OCI-LY7 (cell line): ENCODE measurements at places on chromosomes 7 and 10. TPM values are rescaled to one million over a fixed set of nuclear protein-coding genes. Genes with fewer than 3 reads are reported as not detected.

Gene GPC2
- total RNA-seq, result 23.2 and 31.7 TPM in 2 replicates

Gene ZNF438
- 2.1 and 2.5 TPM in 2 replicates for total RNA-seq

Gene SLC26A5
- not detected in 2 replicates for total RNA-seq

Gene AKR1C8
- total RNA-seq, result not detected in 2 replicates

Gene TMEM229A
- total RNA-seq, result not detected in 2 replicates

Gene UCN3
- total RNA-seq, result not detected in 2 replicates

Gene ZPBP
- not detected in 2 replicates for total RNA-seq

Gene ACTL6B
- not detected in 2 replicates for total RNA-seq

Gene CYP26C1
- 0.09 and 0.15 TPM in 2 replicates for total RNA-seq

Gene PLCE1
- total RNA-seq, result not detected in 2 replicates

Gene NPTX2
- total RNA-seq, result not detected in 2 replicates

Gene FAM204A
- total RNA-seq, result 44.7 and 44.9 TPM in 2 replicates

Gene GSDME
- 33.0 and 47.0 TPM in 2 replicates for total RNA-seq

Gene TMEM236
- 0.06 TPM in 1 of 2 replicates, not detected in the other for total RNA-seq

Gene REEP3
- total RNA-seq, result 7.5 and 11.0 TPM in 2 replicates

Gene SCART1
- total RNA-seq, result 10.9 and 15.2 TPM in 2 replicates

Gene NUTM2B
- total RNA-seq, result 0.91 and 1.4 TPM in 2 replicates

Gene CPA4
- not detected in 2 replicates for total RNA-seq

Gene ABCB1
- not detected in 2 replicates for total RNA-seq

Gene ANKRD30A
- total RNA-seq, result not detected in 2 replicates

Gene H2BK1
- total RNA-seq, result not detected in 2 replicates

Gene PRTFDC1
- total RNA-seq, result not detected in 2 replicates

Gene ZNF804B
- total RNA-seq, result not detected in 2 replicates

Gene OR2A12
- not detected in 2 replicates for total RNA-seq

Gene GPR15LG
- not detected in 2 replicates for total RNA-seq

Gene ATP5F1C
- 283 and 304 TPM in 2 replicates for total RNA-seq

Gene TMEM270
- not detected in 2 replicates for total RNA-seq

Gene CHRM2
- not detected in 2 replicates for total RNA-seq

Gene FGFBP3
- total RNA-seq, result 2.7 and 3.1 TPM in 2 replicates

Gene ZNF727
- total RNA-seq, result not detected in 2 replicates

Gene GBX1
- not detected in 2 replicates for total RNA-seq

Gene KIAA1549
- total RNA-seq, result 2.1 and 3.0 TPM in 2 replicates

Gene ZNF853
- total RNA-seq, result 0.48 and 0.55 TPM in 2 replicates

Gene SLC35G1
- 6.0 and 6.9 TPM in 2 replicates for total RNA-seq

Gene DKK1
- not detected in 2 replicates for total RNA-seq

Gene FEZF1
- not detected in 2 replicates for total RNA-seq

Gene KLF14
- not detected in 2 replicates for total RNA-seq

Gene EGR2
- 0.19 and 0.30 TPM in 2 replicates for total RNA-seq

Gene CC2D2B
- 0.41 TPM in 1 of 2 replicates, not detected in the other for total RNA-seq
